ENCODE measurements at places on chromosomes 7 and 10.

- DNase-seq = peak; percentile 39
These were observed 196.2 kb downstream of the PLXNA4 start for GRCh38 chr7:132380059-132380458.

GRCh38 chr7:66110856-66111255, 3.8 kb upstream of the CRCP start:
- DNase-seq = peak; percentile 94

DNA sequence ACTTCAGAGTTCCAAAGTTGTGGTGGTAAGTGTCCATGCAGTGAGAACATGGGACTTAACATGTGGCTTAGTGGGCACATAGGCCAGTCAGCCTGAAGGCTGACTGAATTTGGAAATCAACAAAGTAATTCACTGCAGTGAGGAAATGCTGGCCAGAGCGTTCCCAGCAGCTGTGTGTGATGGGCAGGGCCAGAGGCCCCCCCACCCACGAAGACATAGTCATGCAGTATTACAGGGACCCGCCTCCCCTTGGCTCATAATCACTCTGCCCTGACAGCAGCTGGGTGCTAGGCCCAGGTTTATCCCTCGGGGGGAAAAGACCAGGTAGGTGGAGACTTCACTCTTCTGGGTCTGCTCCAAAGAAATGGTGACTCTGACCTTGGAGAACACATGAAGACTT, 33.7 kb downstream of the HTR5A start:
- no peak for DNase-seq

GRCh38 chr7:100801833-100802568, 25.3 kb downstream of the EPHB4 start:
- DNase-seq = peak; percentile 94

- DNase-seq = no peak
These were observed 228.7 kb upstream of the CCDC6 start for GRCh38 chr10:60135020-60135419.

GRCh38 chr7:49771427-49772176, 1.8 kb upstream of the VWC2 start:
- no peak for DNase-seq

DNA sequence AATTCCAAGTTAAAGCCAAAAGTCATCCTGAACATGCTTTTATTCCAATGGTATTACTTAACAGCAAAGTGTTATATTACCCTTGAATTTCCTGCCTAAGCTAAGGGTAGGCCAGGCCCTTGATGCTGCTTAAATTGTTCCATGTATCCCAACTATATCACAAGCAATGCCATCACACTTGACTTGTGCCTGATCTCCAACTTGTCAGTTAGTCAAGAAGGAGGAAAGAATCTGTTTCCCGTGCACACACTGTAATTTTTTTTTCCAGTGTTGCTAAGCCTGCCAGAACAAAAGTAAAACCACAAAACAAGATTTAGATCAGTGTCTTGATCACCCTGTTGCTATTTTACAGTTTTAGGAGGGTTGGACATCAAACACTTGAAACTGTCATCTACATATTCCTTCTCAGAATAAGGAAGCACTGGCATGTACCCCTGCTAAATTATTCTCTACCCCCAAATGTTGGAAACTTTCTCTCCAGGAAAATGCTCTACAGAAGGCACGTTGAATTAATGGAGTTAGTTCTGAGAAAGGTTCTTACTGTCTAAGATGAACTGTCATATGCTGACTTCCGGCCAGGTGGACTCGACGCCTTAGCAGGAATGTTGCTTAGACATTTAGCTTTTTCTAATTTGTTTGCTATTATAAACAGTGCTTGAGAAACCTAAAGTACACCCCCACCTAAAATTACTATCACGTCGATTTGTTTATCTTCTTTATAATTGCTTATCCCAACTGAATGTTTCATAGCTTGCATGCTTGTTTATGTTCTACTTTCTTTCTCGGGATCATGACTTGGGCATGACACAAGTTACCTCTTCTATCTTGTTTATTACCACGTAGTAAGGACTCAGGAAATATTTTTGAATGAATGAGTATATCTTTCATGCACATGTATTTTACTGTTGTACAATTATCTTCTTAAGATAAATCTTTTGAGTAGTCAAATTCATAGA, 105.5 kb upstream of the ZNF438 start:
- peak; percentile 42 for DNase-seq

DNA sequence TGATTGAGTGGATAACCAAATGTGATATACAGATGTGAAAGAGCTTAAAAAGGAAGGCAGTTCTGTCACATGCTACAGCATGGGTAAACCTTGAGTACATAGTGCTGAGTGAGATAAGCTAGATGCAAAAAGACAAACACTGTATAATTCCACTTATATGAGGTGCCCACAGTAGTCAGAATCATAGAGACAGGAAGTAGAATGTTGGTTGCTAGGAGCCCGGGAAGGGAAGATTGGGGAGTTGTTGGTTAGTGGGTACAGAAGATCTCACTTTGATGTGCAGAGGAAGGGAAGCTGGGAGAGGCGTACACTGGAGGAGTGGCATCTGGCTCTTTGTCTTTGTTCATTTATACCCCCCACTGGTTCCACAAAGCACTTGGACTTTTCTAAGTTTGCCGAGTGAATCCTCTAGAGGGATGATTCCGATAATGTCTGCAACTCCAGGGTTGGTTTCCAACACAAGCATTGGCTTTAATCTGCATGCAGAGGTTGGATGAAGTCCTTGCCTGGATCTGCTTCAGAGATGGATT, 39.5 kb downstream of the TSPAN14 start:
- DNase-seq = no peak

- no peak for DNase-seq
These were observed 33.5 kb upstream of the RET start for GRCh38 chr10:43043342-43043772.

GRCh38 chr10:52410916-52411315, 96.8 kb downstream of the DKK1 start:
- no peak for DNase-seq

DNA sequence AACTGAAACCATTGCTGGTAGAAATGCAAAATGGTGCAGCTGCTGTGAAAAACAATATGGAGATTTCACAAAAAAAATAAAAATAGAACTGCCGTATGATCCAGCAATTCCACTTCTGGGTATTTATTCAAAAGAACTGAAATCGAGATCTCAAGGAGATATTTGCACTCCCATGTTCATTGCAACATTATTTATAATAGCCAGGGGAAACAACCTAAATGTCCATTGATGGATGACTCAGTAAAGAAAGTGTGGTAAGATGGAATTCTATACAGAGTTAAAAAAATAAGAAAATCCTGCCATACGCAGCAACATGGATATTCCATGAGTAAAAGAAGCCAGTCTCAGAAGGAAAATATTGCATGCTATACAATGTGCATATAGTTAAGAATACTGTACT, 290.6 kb upstream of the GHITM start:
- no peak for DNase-seq

GRCh38 chr10:49615213-49615612, 1.4 kb downstream of the CHAT start:
- DNase-seq = no peak

DNA sequence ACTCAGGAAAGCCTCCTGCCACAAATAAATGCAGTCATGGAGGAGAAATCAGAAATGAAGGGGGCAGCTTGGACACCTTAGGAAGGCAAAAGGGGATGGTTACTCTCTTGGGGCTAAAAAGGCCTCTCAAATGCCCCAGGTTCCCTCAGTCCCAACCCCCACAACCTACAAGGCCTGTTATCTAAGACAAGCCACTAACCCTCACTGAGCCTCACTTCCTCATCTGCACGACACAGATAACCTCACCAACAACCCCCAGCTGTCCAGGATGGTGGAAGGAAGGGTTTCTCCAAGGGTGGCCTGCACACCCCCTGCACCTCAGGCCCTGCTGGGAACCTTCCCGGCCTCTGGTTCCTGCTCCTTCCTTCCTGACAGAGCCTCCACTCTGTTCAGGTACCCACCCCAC, 29.2 kb downstream of the SORBS1 start:
- no peak for DNase-seq

DNA sequence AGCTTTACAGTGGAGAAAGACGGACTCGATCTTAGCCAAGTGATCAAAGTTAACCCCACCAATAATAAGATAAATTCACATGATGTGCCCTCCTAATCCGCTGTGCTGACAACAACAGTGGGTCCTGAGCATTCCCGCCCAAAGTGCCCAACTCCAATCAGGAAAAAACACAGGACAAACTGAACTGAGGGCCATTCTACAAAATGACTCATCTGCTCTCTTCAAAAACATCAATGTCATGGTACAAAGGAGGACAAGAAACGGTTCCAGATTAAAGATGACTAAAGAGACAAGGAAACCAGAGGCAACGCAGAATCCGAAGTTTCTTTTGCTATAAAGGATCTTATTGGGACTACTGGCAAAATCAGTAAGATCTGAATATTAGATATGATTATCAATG, 79.4 kb downstream of the CTBP2 start:
- no peak for DNase-seq

DNA sequence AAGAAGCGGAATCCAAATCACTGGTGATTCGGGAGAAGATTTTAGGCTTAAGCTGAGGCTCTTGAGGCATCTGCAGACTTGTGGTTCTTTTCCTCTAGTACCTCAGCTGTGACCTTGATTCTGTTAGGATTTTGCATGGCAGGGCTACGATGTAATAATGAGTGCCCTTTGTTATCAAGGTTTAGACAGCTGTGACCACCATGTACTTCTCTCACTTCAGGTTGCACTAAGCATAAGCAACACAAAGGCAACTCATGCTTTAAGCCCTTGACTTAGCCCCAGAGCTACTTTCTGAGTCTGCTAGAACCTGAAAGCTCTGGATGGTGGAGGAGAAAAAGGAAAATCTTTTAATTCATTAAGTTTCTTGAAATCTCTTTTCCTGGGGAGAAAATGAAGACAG, 1052.3 kb upstream of the PHF14 start:
- no peak for DNase-seq

DNA sequence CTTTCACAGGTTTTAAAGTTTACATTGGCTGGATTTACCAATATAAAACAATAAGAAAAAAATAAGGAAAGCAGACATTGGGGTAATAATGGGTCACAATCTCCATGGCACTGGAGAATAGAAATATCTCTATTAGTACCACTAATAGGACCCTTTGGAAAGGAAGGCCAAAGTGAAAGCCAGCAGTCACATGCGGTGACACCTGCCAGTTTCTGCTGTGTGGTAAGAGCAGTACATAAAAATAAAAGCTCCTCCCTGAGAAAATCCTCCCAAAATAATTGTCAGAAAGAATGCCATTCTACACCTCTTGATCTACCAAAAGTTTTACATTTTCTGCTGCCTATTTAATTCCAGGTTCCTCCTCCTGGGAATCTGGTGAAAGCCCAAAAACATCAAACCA, 30.4 kb upstream of the SLC13A1 start:
- no peak for DNase-seq

Measured in astrocyte of the hippocampus (primary cell).